ENCODE measurements at places on chromosomes 1 and 21.

- DNase-seq, result no peak
These were observed 3.5 kb downstream of the ERVH48-1 start for GRCh38 chr21:42921927-42922326.

- DNase-seq, result no peak
These were observed 8.2 kb upstream of the HHIPL2 start for GRCh38 chr1:222555992-222556615.

GRCh38 chr1:2046174-2046917, 3.9 kb upstream of the PRKCZ start:
- DNase-seq, result no peak

GRCh38 chr1:185398599-185398998, 81.6 kb upstream of the IVNS1ABP start:
- no peak for DNase-seq

GRCh38 chr1:67236277-67236676, 70.0 kb downstream of the IL23R start:
- no peak for DNase-seq

DNA sequence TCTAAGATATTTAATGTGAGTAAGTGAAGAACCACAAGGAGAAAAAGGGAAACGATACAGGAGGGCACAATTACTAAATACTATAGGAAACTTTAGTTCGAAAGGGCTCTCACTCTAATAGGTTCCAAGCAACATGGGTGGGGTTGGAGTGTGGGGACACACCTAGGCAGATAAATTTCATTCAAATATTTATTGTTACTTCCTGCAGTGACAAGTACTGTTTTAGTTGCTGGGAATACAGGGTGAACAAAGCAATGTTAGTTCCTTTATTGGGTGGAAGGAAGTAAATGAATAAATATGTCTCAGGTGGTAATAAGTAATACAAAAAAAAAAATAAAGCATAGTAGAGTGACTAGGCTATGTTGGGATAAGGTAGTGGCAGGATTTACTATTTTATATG, 73.2 kb upstream of the B3GALT2 start:
- DNase-seq, result no peak

DNA sequence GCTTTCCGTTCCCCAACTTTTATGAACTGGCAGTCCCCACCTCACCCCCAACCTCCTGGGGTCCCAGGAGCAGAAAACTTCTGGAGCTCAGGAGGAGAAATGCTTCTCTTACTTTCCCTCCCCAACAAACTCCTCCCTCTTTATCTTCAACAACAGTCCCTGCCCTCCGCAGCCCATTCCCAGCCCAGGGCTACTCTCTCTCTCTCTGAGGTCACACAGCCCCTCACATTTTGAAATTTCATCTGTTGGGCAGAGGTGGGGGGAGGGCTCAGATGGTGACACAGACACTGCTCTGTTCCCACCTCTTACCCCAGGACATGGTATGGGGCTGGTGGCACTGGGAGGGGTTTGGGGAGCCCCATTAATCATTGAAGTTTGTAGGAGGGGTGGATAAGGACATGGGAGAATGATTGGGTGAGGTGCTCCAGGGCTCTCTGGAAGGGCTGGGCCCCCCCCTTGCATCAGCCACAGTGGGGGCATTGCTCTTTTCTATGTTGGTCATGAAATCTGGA, 6.0 kb downstream of the PIK3CD start:
- no peak for DNase-seq

DNA sequence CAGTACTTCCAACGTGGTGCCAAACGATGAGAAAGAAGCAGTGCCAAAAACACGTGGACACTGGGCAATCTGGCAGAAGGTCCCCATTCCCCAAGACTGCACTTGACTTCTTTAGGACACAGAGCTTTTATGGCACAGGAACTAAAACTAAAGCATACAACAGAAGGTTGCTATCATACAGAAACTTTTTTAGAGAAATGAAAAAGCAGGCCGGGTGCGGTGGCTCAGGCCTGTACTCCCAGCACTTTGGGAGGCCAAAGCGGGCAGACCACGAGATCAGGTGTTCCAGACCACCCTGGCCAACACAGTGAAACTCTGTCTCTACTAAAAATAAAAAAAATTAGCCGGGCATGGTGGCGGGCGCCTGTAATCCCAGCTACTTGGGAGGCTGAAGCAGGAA, 43.0 kb downstream of the GNB1 start:
- no peak for DNase-seq

DNA sequence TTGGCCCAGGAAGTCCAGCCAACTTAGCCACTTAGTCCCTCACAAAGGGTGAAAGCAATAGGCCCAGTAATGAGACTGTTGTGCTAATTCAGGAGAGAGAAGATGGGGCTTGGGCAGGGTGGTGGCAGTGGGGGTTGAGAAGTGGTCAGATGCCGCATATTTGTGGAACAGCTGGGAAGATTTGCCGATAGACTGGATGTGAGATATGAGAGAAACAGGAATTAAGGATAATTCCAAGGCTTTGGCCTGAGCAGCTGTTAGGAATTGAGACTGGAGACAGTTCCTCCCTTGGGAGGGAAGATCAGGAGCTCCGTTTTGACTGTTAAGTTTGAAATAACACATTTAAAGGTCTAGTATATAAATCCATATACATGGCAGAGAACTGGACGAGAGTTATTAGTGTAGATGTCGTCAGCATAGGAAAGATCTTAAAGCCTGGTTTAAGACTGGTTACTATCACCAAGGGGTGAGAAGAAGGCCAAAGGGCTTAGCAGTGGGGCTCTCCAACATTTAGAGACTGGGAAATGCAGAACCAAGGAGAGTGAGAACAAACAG, 323.7 kb upstream of the FAM78B start:
- DNase-seq, result no peak

- DNase-seq, result no peak
These were observed 5.8 kb downstream of the COG2 start for GRCh38 chr1:230648114-230648513.

- DNase-seq, result no peak
These were observed 303.0 kb upstream of the PLD5 start for GRCh38 chr1:242827538-242827937.

- DNase-seq, result no peak
These were observed 1107.1 kb upstream of the TMPRSS15 start for GRCh38 chr21:19510653-19511052.

DNA sequence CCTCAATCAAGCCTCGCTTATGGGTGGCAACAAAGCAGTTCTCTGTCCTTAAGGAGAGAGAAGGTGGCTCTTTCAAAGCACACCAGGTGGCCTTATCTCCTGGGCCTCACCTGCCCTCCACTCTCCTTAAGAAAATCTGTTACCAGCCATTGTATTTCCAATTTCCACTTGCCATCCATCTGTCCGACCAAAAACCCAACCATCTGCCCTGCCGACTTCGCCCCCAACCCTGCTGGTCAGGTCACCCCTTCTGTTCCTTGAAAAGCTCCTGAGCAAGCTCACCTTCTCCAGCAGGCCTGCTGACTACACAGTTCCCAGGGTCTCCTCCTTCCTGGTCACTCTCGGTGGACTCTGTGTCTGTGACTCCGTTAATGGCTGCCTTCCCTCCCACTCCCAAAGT, 619 bp upstream of the IGFN1 start:
- no peak for DNase-seq

- DNase-seq, result no peak
These were observed 2.4 kb downstream of the RAP1GAP start for GRCh38 chr1:21666576-21667320.

- no peak for DNase-seq
These were observed 55.8 kb downstream of the TRIM33 start for GRCh38 chr1:114455102-114455785.

DNA sequence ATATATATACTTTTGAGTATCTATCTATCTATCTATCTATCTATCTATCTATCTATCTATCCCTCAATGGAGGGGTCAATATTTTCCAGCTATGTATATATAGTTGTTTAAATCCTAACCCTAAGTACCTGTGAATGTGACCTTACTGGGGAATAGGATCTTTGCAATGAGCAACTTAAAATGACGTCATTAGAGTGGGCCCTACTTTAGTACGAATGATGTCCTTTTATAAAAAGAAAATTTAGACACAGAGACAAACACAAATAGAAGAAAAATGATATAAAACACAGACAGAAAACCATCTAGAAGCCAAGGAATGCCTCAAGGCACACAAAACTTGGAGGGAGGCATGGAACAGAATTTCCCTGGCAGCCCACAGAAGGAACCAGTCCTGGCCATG, 2283.7 kb downstream of the NCAM2 start:
- no peak for DNase-seq

GRCh38 chr1:237570530-237570929, 320.2 kb downstream of the ZP4 start:
- no peak for DNase-seq

- DNase-seq, result no peak
These were observed 12.8 kb upstream of the ECE1 start for GRCh38 chr1:21302747-21303715.

GRCh38 chr1:46804926-46805325, 6.1 kb downstream of the CYP4B1 start:
- no peak for DNase-seq

- no peak for DNase-seq
These were observed 131.6 kb downstream of the TGFBR3 start for GRCh38 chr1:91754348-91754747.

GRCh38 chr1:162094723-162095122, 25.2 kb downstream of the NOS1AP start:
- no peak for DNase-seq

DNA sequence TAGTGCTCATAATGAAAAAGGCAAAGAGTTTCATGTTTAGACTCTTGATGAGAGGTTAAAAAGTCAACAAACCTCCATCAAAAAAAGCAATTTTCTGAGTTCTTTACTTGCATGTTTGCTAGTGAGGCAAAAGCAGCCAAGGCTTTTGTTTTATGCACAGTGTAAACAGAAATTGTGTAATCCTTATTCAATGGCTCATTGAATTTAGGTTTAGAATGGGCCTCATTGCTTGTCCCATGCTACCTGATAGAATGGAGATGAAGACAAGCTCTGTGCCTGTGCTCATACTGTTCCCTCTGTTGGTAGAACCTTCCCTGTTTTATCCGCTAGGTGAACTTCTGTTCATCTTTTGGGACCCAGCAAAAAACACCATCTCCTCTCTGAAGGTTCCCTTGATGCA, 10.0 kb upstream of the LRRC8D start:
- no peak for DNase-seq

GRCh38 chr1:27816921-27817630, 13.5 kb upstream of the PPP1R8 start:
- DNase-seq, result no peak

DNA sequence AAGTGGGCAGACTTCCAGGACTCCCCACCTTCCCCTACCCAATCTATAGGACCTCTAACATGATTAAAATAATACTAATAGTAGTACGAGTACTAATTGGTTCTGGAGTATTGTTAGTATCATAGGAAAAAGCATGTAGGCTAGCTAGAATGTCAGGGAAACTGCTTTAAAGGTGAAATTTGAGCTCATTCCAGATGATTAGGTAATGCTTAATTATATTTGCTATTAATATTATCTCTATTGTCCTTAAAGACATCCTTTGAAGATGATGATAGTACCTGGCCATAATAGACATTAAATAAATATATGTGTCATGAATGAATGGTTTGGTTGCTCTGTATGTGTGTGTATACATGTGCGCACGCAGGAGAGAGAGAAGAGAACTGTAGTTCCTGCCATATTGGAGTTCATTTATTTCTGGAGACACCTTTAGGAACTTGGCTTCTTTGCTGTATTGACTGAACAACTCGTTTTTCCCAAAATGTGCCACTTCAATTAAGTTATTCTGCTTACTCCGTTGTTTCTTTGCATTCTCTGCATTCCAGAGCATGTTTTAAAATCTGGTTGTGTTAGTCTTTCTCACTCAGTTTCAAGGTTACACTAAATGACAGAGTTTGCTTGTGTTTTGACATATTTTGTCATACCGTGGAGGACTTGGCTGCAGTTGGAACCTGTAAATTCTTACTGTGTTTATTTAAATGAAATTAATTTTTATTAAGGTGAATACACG, 117.1 kb downstream of the OSBPL9 start:
- no peak for DNase-seq

GRCh38 chr1:116178837-116179236, 67.6 kb downstream of the MAB21L3 start:
- DNase-seq, result no peak

- DNase-seq, result no peak
These were observed 805.9 kb upstream of the ADAMTS5 start for GRCh38 chr21:27772816-27773215.

GRCh38 chr1:183872403-183872802, 67.5 kb downstream of the RGL1 start:
- no peak for DNase-seq

GRCh38 chr1:42179275-42179674, 14.7 kb upstream of the GUCA2A start:
- no peak for DNase-seq

- DNase-seq, result no peak
These were observed 1.2 kb downstream of the PIK3C2B start for GRCh38 chr1:204493145-204493983.

GRCh38 chr1:46820560-46821060, 21.8 kb downstream of the CYP4B1 start:
- no peak for DNase-seq

DNA sequence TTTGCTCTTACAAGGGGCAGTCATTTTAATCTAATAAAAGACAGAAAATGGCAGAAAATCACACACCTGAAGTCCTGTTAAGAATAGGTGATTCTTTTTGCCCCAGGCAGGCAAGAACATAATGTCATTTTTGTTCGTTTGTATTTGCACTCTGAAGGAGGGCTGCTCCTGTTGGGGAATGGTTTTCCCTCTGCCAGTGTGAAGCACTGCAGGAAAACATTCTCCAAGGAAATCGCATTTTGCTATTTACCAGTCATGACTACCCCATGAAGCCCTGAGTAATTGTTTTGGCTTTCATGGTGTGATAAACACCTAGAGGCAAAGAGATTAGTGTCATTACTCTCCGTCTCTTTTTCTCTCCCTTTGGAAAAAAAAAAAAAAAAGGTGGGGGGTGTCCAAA, 345.5 kb downstream of the NTNG1 start:
- no peak for DNase-seq

- no peak for DNase-seq
These were observed 8.0 kb downstream of the ELOA start for GRCh38 chr1:23751050-23751814.

DNA sequence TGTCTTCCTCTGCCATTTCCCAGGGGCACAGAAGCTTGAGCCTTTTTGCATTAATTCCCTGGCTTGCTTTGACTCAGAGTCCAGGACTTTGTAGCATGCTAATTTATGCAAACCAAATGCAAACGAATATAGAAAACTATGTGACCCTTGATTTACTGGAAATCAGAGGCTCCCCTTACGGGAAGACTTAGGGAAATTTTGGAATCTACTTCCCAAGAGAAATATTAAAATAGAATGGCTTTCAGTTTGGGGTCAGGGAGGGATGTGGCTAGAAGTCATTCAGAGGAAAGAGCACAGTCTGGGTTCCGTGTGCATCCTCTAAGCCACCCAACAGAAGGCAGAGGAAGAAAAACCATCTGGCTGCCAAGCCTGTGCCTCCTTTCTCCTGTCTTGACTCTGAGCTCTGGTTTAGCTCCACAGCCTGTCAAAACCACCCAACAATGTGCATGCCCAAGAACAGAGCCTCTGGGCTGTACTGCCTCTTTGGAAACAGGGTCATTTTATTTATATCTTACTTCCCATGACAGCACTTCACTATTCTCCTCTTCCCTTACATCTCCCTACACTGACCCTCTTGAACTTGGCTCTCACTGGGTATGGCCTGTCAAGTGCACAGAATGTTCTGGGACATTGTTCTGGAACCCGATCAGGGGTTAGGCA, 30.1 kb downstream of the ATF3 start:
- no peak for DNase-seq

- no peak for DNase-seq
These were observed at the start of gene ABCG1 for GRCh38 chr21:42218836-42219605. ABCG1 (plus strand) TSS chr21:42219140; CDS start chr21:42219263, 123 bp downstream.

- DNase-seq, result no peak
These were observed 10.9 kb downstream of the RNF11 start for GRCh38 chr1:51247022-51247421.

- DNase-seq, result no peak
These were observed 10.7 kb downstream of the PATJ start for GRCh38 chr1:61752921-61753389.
